NCI-H1092 (cell line): ENCODE measurements at places on chromosomes 1 and 21.

DNA sequence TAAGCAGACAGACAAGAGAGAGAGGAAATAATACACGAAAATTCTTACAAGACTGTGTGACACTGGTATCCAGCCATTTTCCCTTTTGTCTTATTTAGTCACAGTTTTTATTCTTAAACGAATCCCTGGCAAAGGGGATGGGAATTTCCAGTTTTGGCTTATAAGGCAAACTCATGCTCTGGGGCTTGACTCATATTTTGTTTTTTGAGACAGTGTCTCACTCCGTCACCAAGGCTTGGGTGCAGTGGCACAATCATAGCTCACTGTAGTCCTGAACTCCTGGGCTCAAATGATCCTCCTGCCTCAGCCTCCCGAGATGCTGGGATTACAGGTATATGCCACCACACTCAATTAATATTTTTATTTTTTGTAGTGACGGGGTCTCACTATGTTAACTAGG lies 31.9 kb downstream of the PTGER3 start:
- DNase-seq: no peak

- DNase-seq: no peak
These were observed 41.3 kb downstream of the NFYC start for GRCh38 chr1:40732756-40733301.

GRCh38 chr21:38159355-38159754 lies 97.4 kb upstream of the KCNJ15 start:
- DNase-seq: peak; percentile 69

GRCh38 chr1:200265104-200265503 lies 144.7 kb downstream of the ZNF281 start:
- no peak for DNase-seq

DNA sequence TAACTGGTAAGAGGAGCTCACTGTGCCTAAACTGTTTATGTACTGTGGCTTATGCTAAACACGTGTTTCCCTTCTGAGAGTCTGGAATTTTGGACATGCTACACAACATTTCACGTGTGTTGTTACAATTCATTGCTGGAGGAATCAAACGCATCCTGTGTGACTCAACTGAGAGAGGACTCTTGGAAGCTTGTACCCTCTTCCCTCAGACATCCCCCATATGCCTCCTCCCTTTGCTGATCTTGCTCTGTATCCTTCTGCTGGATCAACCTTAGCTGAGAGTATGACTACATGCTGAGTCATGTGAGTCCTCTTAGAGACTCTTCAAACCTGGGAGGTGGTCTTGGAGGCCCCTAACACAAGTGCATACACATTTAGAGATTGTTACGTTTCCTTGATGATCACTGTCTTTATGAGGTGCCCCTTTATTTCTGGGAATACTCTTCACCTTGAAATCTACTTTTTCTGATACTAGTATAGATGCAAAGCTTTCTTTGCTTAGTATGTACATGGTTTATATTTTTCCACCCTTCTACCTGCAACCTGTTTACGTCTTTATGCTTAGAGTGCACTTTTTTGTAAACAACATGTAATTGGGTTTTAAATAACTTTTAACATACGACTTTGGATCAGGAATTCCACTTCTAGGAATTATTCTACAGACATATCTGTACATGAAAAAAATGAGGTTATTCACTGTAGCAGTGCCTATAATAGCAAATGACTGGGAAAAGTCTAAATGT lies 8.7 kb downstream of the NPHP4 start:
- no peak for DNase-seq

GRCh38 chr1:243213045-243213787 lies 41.9 kb downstream of the CEP170 start:
- no peak for DNase-seq

- DNase-seq: no peak
These were observed 13.8 kb downstream of the SSBP3 start for GRCh38 chr1:54392401-54392800.

GRCh38 chr1:169326956-169327268 lies 40.7 kb downstream of the NME7 start:
- DNase-seq: no peak

GRCh38 chr1:242743983-242744780 lies 219.7 kb upstream of the PLD5 start:
- no peak for DNase-seq

DNA sequence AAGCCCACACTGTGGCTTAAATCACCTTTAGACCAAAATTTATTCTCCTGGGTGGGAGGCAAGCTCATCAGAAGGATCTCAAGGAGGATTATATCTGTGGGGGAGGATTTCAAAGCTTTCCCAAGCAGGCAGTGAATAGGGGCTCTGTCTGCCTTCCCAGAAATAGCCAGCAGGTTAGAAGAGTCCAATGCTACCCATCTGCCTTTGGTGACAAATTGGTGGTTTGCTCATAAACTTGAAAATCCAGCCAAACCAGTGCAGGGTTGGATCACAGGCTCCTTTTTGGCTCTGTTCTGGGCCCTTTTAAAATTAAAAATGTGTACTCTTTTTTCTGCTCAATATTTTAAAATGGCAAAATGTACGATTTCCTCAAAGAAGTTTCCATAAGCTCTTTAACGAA lies 118.9 kb upstream of the ZC3H11B start:
- DNase-seq: no peak

DNA sequence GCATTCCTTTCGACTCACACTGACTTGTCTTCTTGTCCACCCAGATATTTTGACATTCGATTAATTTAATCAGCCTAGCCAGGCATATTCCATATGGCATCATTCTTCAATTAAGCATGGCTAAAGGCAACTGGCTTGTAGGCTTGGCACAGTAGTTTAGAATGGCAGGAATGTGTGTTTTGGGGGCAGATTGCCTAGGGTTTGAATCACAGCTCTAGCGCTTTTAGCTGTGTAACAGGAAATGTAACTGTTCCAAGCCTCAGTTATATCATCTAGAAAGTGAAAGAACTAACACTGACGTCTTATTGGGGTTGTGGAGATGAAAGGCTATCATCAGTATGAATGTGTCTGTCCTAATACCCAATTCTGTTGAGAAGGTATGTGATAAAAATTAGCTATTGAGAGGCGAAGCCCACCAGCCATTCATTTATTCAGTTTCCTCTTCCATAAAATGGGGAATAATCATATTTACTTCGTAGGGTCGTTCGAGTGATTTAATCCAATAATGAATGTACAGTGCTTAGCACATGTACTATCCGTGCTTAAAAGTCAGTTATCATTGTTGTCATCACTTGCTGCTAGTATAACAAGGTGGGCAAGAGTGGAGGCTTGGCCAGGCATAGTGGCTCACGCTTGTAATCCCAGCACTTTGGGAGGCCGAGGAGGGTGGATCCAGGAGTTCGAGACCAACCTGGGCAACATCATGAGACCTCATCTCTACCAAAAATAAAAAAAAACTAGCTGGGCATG lies 41.6 kb upstream of the GRHL3 start:
- DNase-seq: no peak

DNA sequence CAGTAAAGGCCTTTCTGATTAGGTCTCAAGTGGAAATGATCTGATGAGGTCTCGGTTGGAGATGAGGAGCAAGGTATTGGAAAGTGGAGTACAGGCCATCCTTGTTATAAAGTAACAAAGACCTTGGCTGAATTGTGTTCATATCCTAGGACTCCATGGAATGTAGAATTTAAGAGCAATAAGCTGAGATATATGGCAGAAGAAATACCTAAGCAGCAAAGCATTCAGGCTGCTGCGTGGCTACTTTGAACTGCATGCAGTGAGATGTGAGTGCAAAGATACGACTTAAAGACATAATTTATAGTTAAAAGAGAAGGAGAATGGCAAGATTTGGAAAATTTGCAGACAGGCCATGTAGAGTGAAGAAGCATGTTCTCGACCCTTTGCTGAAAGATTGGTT lies 11.2 kb upstream of the XPR1 start:
- DNase-seq: no peak

GRCh38 chr1:4150262-4150661 lies 250.2 kb upstream of the C1orf174 start:
- DNase-seq: no peak

DNA sequence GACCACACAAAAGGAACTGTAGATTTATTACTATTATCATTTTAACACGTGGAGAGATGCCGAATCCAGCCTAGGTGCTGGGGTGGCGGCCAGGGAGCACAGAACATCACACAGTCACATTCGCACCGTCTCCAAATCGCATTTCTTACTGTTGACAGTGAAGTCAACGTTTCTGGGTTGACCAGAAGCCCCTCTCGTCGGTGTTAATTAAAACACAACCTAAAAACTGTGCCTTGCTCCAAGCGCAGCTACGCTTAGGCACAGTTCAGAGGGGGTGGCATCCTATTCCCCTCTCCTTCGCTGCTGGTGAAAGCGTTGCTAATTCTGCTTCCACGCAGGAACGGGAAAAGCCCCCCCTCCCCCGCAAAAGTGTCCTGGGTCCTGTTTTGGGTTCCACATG lies 4.1 kb downstream of the RIPK4 start:
- DNase-seq: no peak

GRCh38 chr1:86436041-86436440 lies 12.1 kb downstream of the CLCA2 start:
- no peak for DNase-seq
